ENCODE measurements at places on chromosomes 7 and 10.
A peak's percentile ranks its signal among the peaks of the same experiment; 100 is the strongest.

DNA sequence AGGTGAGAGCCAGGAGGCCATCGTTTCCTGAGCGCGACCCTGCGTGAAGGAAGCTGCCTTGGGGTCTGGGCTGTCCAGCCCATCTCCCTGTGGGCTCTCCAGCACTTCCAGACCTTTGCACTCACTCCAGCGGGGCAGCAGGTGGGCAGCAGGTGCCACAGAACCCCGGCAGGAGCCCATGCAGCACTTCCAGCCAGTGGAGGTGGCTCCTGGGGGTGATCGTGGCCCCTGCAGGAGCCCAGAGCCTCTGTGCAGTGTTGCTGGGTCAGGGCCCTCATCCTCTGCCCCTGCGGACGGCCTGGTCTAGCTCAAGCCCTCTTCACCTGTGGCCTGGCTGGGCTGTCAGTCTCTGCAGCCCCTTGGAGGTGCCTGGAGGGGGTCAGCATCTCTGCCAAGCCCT lies 59.9 kb downstream of the PWWP2B start:
- DNase-seq = no peak

DNA sequence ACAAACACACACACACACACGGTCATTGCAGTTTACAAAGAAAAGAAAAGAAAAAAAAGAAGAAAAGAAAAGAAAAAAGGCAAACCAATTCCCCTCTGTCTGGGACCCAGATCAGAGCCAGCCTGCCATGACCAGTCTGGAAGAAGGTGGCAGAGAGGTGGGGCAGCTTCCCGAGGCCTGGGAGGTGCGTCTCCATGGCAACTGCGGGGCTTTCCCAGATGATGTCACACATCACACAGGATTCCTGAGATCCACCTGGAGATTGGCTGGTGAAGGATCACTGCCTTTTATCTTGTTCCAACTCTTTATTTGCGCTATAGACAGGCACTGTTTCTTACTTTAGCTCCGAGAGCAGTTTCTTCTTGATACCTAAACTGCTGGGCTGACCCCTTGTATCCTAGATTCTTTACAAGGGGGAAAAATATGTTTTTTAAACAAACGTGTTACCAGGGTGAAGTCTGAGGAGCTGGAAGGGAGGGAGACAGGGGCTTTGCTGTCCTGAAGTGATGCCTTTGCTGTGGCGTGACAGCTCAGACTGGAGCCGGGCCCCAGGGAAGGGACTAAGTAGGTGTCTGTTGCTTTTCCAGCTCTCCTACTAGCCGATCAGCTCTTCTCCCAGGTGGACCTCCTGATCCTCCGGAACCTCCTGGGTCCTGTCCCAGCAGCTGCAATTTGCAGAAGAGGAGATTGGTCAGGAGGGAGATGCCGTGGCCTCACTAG lies 298.5 kb downstream of the KLF6 start:
- no peak for DNase-seq

DNA sequence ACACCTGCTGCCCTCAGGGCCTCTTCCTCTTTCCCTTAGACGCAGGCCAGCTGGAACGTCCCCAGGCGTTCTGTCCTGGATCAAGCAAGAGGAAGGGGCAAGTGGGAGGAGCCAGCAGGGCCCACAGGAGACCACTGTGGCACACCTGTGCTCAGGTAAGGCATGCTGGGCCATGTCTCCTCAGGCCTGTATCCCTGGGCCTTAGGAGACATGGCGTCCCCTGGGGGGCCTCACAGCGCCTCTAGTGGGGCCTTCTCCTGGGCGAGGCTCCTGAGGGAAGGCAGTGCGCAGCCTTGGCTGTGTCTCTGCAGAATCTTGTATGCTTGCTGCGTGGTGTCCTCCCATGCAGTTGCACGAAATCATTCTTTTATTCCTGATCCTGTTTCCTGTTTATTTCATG lies 31.3 kb downstream of the ZNF783 start:
- no peak for DNase-seq

DNA sequence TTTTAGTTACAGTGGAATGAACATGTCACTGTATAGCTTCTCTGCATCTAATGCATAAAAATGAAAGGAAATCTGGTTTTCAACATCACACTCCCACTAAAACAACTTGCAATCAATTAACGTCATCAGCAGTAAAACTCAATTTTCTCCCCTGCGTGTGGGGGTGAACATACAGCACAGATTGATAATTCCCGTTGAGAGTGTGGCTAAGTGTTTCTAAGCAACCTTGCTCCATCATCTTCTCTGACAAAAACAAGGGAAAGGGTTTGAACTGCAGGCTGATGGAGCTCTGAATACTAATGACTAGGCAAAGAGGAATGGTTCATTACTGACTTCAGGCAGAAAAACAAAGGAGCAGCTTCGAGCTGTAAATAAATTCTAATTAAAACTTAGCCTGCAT lies 238.3 kb downstream of the PARD3 start:
- DNase-seq = no peak

DNA sequence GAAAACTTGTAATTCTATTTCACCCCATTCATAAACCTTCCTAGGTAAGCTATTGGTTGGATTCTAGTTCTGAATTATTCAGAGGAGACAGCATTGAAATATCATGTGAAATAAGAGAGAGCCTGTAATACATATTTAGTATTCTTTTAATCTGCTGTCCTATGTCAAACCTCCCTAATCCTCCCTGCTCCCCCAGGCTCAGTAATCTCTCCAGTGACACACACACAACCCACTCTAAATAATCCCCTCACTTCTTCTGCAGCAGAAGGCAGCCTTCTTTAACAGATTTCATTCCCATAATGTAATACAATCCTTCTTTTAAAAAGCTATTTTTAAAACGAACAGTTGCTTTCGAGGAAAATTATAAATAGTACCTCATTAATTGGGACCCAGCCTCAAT lies 639.7 kb upstream of the AUTS2 start:
- DNase-seq = no peak

GRCh38 chr7:82359426-82359825 lies 84.2 kb downstream of the CACNA2D1 start:
- peak; percentile 27 for DNase-seq

GRCh38 chr7:13822678-13823077 lies 166.8 kb downstream of the ETV1 start:
- DNase-seq = no peak

- peak; percentile 26 for DNase-seq
Measured at GRCh38 chr7:85030893-85031292, 156.0 kb downstream of the SEMA3D start.

- no peak for DNase-seq
Measured at GRCh38 chr7:95479992-95480624, 5.6 kb upstream of the ASB4 start.

- DNase-seq = no peak
Measured at GRCh38 chr7:82364671-82365070, 78.9 kb downstream of the CACNA2D1 start.

DNA sequence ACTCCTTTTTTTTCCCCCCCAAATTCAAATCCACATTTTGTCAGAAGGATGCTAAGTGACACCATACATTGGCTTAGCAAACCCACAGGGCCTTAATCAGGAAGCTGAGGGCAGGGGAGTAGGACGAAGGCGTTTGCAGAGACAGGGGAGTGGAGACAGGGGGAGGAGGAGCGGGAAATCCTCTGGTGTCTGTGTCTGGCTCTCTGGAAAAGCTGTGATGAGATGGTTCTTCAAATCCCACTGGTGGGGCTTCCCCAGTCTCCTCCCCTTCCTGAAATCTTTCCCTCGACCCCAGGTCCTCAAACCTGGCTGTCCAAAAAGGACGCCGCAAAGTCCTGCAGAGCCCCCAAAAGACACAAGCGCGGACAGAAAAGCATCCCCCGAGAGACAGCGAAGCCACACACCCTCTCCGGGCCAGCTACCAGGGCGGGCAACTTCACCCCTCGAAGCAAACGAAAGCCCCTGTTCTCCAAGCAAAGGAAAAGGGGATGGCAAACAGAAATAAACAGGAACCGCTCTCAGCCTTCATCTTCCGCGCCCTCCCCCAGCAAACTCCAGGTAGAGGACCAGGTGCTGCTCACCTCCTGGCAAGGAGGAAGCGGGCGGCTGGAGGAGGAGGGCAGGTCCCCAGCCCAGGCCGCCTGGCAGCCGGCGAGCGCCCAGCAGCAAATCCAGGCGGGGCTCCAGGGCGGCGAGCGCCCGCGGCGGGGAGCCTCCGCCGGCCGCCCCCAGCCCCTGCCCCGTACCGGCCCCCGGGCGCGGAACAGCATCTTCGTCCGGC lies 520 bp downstream of the ELAPOR2 start:
- DNase-seq = no peak

- DNase-seq = peak; percentile 22
Measured at GRCh38 chr10:71319042-71319799, at the start of gene SLC29A3. TSS of gene SLC29A3 (plus strand) at chr10:71319259. CDS start at chr10:71319310, 51 bp downstream.

All from NCI-H2081 treated with DMSO at 0.1 percent for 48 hours (cell line).